ENCODE measurements at places on chromosomes 4 and X. TPM values are rescaled to one million over a fixed set of nuclear protein-coding genes. Genes with fewer than 3 reads are reported as not detected.

MAGEA4 gene
- not detected for total RNA-seq

GAGE12F gene
- total RNA-seq = not detected

PPEF2 gene
- total RNA-seq = not detected

CFAP99 gene
- total RNA-seq = not detected

- no peak overlapping the region for H3K27ac ChIP-seq
- no peaks in the 10 kb centered on the region for H3K36me3 ChIP-seq
- H3K4me1 ChIP-seq = no peaks in the 10 kb centered on the region
- no peak overlapping the region for H3K4me3 ChIP-seq
- no peak for DNase-seq
Observed at GRCh38 chrX:30659421-30659820, 6.2 kb downstream of the GK start.

DNA sequence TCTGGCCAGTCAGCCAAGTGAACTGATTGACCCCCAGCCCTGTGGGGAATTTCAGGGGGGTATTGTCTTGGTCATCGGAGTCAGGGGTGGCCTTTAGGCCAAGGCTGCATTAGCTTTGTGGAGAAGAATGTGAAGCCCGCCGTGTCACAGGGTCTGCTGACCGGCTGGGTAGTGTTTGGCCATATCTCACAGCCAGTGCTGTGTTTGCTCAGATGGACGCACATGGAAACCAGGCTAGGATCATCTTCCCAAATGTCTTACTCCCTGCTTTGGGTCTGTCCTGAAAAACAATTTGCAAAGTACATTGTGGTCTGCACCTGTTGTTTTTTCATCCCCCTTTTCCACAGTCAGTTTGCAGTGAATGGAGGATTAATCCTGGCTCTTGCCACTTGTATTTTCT, 13.0 kb downstream of the TMEM164 start:
- peak overlapping the region; percentile 24 for H3K27ac ChIP-seq
- no peak overlapping the region for H3K4me3 ChIP-seq
- no peak for DNase-seq
- no peaks in the 10 kb centered on the region for H3K27me3 ChIP-seq
- H3K36me3 ChIP-seq = no peaks in the 10 kb centered on the region
- H3K4me1 ChIP-seq = peaks cover 4% of the 10 kb centered on the region

DNA sequence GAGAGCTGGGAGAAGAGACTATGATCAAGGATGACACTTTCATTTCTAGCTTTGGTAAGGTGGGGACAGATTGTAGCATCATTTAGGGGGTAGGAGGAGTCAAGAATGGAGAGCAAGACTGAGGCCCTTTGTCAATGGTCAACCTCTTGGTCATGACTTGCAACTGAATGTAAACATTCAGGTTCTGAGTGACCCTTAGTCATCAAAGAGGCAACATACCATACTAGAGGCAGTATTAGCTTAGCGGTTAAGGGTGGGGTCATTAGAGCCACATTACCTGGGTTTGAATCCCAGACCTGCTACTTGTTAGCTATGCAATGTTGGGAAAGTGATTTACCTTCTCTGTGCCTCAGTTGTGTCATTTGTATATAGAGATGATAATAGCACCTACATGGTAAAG, 76.5 kb downstream of the MED28 start:
- H3K27ac ChIP-seq = no peak overlapping the region
- no peaks in the 10 kb centered on the region for H3K27me3 ChIP-seq
- DNase-seq = no peak
- no peaks in the 10 kb centered on the region for H3K4me1 ChIP-seq

GRCh38 chr4:8148159-8148558, 10.5 kb downstream of the ABLIM2 start:
- H3K4me3 ChIP-seq = no peak overlapping the region
- DNase-seq = peak; percentile 42
- no peaks in the 10 kb centered on the region for H3K36me3 ChIP-seq
- H3K4me1 ChIP-seq = no peaks in the 10 kb centered on the region
- H3K27me3 ChIP-seq = no peaks in the 10 kb centered on the region

GRCh38 chr4:92035666-92036065, 268.1 kb upstream of the GRID2 start:
- H3K4me1 ChIP-seq = no peaks in the 10 kb centered on the region
- no peak for DNase-seq
- no peak overlapping the region for H3K27ac ChIP-seq

DNA sequence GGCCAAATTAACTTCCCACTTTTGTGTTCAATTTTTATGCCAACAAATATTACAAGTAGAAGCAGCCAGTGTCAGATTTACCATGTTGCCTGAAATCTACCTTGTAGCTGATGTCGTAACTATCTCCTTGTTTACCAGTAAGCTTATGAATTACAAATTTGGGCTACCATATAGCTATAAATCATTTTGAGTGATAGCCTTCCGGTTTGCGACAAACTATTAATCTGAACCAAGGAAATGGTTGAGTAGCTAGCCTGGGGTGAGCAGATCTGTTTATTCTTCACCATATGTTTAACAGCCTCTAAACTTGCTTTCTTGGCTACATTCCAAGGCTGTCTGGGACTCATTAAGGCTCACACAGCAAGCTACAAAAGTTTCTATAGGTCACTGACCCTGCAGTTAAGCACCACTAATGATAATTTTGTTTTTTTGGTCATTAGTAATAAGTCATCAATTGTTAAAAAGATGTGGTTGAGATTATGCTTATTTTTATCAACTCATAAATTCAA, 218.7 kb upstream of the SPOCK3 start:
- DNase-seq = no peak
- H3K36me3 ChIP-seq = no peaks in the 10 kb centered on the region
- H3K27me3 ChIP-seq = peaks cover 45% of the 10 kb centered on the region
- no peaks in the 10 kb centered on the region for H3K4me1 ChIP-seq
- no peak overlapping the region for H3K27ac ChIP-seq

GRCh38 chr4:15738877-15739276, 36.0 kb downstream of the BST1 start:
- no peaks in the 10 kb centered on the region for H3K36me3 ChIP-seq
- H3K4me3 ChIP-seq = no peak overlapping the region
- no peak for DNase-seq
- H3K4me1 ChIP-seq = no peaks in the 10 kb centered on the region
- no peaks in the 10 kb centered on the region for H3K27me3 ChIP-seq

- no peak overlapping the region for H3K27ac ChIP-seq
- no peaks in the 10 kb centered on the region for H3K27me3 ChIP-seq
- H3K4me3 ChIP-seq = no peak overlapping the region
- no peaks in the 10 kb centered on the region for H3K4me1 ChIP-seq
- DNase-seq = no peak
Observed at GRCh38 chrX:42385730-42386129, 392.2 kb downstream of the PPP1R2C start.

- no peak overlapping the region for H3K4me3 ChIP-seq
- H3K27me3 ChIP-seq = no peaks in the 10 kb centered on the region
- no peaks in the 10 kb centered on the region for H3K4me1 ChIP-seq
Observed at GRCh38 chrX:57211906-57212305, 74.6 kb upstream of the FAAH2 start.
